ENCODE measurements at places on chromosomes 16 and 17.

- no peak for DNase-seq
Measured at GRCh38 chr16:19913340-19913645, 28.6 kb upstream of the GPRC5B start.

- no peak for DNase-seq
Measured at GRCh38 chr16:80058214-80058613, 457.7 kb upstream of the MAF start.

- no peak for DNase-seq
Measured at GRCh38 chr17:9226130-9226793, 205.0 kb downstream of the NTN1 start.

GRCh38 chr16:57755061-57755684, 19.6 kb downstream of the KATNB1 start:
- DNase-seq, result no peak

GRCh38 chr17:35080536-35080935, 17.0 kb upstream of the RFFL start:
- DNase-seq, result no peak

GRCh38 chr17:57902117-57902799, 52.4 kb upstream of the MRPS23 start:
- DNase-seq, result no peak
